ENCODE measurements at places on chromosomes 16 and 17. TPM values are rescaled to one million over a fixed set of nuclear protein-coding genes. Genes with fewer than 3 reads are reported as not detected.

DNA sequence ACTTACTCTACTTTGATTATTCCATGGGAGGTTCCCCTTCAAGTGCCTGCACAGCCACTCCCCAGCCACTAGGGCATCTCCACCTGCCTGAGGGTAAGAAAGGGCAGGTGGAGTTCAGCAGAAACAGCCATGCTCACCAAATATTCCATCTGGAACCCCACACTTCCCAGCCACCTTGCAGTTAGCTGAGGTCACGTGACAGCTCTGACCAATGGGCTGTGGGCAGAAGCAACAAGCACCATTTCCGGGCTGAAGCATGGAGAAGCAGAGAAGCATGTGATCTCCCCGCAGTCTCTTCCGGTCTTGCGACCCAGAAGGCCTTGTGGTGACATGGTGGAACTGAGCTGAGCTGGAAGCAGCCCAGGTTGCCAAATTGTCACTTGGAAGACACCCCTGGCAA, 108.6 kb downstream of the CCT6B start:
- no peak for DNase-seq

GRCh38 chr16:69013991-69014390, 91.5 kb upstream of the HAS3 start:
- no peak for DNase-seq

DNA sequence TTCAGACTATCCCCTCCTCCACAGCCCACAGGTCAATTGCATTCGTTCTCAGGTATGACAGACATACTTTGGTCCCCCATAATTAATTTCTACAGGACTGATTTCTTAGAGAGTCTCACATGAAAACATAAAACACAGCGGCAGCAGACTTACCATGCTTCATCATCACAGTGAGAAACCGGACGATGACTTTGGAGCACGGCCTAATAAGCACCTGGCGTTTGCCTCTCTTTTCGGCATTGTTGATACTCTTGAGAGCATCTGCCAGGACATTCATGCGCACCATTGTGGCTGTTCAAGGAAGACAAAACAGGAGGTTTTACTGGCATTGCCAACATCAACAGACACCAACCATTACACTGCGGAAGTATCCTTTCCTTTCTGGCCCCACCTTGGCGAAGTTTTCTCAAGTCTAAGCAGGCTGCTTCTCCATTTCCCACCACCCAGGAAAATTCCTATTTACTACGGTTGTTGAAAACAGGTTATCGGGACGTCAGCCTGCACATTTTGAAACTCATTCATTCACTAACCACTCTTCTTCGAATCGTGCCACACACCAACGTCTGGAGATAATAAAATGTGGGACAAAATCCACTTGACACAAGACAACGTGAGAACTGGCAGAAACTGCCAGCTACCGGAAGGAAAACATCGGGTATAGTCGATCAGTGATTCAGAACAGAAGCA, 1.2 kb downstream of the RPS15A start:
- DNase-seq: no peak

Gene HOXB3
- total RNA-seq: 20.0 TPM

Data from aorta (tissue), 5 donors.